Dorsolateral prefrontal cortex (tissue), 122 donors: ENCODE measurements at places on chromosomes 5 and 9. TPM values are rescaled to one million over a fixed set of nuclear protein-coding genes. Genes with fewer than 3 reads are reported as not detected.

PRUNE2 gene
- total RNA-seq, result 301 TPM

- DNase-seq, result no peak
Observed at GRCh38 chr5:43332401-43332800, 19.2 kb upstream of the HMGCS1 start.

- no peak for DNase-seq
Observed at GRCh38 chr5:163544836-163545235, 39.4 kb downstream of the MAT2B start.

PIP5K1B gene
- 21.4 TPM for total RNA-seq

- no peak for DNase-seq
Observed at GRCh38 chr5:43571237-43571636, 14.4 kb upstream of the PAIP1 start.

DNA sequence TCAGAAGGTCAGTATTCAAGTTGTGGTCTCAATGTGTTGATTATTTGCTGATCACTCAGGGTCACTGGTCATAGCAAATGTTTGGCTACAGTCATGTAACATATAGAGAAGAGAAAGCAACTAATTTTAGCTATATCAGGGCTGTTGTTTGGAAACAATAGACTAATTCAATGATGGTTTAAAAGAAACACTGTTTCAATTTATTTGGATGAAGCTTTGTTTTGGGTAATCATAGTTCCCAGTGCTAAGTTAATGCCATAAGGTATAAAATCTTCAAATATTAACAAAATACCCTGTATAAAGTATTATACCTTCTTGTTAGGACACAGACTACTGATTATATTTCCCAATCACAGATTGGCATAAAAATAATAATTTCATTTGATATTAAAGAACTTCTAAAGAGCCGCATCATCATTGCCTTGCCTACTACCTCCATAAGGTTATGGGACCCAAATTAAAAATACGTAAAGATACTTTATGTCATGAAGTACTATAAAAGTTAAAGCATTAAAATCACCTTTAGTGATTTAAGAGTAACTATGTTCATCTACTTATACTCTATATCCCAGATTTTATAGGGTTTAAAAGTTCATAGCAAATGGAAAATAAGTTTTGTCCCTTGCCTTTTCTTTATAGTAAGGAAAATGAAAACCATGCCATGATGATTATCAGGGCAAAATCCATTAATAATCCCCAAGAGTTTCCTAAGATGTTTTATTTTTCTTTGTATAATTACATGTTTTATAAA is 6.0 kb downstream of the NR3C1 start:
- DNase-seq, result no peak

DNA sequence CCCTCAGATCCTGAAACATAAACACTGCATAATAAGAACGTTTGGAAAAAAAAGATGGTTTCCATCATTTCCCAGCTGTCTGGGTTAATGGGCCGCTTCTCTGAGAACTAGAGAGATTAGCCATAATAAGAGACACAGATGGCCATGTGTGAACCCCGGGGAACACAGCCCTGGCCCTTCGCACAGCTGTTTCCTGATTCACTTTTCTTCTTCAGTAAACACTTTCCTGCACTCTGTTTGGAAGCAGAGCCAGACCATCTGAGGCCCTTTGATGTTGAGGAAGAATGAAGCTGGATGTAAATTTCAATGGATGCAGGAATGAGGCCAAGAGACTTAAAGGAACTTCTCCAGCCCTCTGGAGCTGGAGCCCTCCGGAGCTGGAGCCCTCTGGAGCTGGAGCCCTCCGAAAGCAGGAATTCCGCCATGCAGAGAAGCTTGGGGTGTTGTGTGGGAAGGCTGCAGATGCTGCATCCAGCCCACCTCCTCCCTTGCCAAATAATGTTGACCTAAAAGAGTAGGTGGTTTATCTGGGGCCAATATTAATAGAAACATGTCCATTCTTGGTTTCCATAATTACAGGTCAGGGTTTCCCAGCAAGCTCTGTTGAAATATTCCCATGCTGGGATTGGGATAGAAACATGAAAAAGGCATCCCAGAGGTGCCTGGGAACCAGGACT is 218.9 kb downstream of the NXNL2 start:
- DNase-seq, result no peak

GTF2H2 gene
- total RNA-seq, result 29.4 TPM

SPINK1 gene
- not detected for total RNA-seq

GALNT12 gene
- 5.2 TPM for total RNA-seq

GRCh38 chr9:19486803-19487202 is 78.0 kb downstream of the ACER2 start:
- DNase-seq, result no peak

CCDC192 gene
- total RNA-seq, result not detected

- no peak for DNase-seq
Observed at GRCh38 chr9:32265037-32265436, 119.4 kb upstream of the ACO1 start.

- DNase-seq, result no peak
Observed at GRCh38 chr9:125355601-125356000, 94.0 kb downstream of the GAPVD1 start.

- no peak for DNase-seq
Observed at GRCh38 chr9:107782381-107782780, 292.8 kb upstream of the KLF4 start.

TXNDC8 gene
- total RNA-seq, result not detected

DNA sequence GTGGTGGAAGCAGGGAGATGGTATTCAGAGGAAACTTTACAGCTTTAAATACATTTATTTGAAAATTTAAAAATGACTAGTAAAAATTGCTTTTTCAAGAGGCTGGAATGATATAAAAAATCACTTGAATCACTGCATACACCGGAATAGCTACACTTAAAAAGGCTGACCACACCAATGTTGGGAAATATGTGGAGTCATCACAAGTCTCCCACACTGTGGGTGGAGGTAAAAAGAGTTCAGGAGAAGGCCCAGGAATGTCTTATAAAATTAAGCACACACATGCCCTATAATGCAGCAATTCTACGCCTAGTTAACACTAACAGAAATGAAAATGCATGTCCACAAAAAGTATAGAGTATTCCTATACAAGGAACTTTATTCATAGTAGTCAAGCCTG is 198.1 kb downstream of the ROR2 start:
- no peak for DNase-seq

DNA sequence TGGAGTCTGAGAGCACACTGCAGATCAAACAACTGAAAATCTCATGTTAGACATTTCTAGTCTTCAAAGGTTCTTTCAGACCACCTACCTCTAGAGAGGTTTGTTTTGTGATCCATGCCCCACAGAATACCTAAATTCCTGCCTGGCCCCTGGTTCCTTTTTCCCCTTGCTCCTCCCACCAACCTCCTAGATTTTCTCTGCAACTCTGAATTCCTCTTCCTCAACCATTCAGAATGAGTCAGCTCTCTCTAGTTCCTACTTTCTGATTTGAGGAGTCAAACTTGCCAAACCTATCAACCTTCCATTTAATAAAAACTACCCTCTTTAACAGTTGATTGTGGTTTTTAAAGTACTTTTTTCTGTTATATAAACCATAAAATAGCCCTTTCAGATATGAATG is 83.2 kb upstream of the ZNF462 start:
- DNase-seq, result no peak

GRCh38 chr5:139850423-139851016 is 54.9 kb downstream of the PSD2 start:
- DNase-seq, result peak; percentile 29

DNA sequence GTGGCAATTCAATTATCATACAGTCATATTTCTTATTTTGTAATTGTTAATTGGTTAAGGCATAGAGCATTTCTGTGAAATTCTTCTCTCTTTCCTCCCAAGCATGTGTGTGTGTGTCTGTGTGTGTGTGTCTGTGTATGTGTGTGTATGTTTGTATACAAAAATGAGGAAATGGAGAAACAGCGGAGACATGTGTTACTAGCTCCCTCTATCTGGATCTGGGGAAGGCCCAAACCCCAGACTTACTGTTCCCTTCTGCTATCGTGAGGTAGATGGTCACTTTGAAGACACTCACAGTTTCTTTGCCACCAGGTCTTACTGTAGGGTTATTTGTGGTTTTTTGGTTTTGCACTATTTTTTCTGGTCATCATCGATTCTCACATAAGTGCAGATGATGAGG is 11.4 kb upstream of the C5orf63 start:
- DNase-seq, result no peak

MCTP1 gene
- total RNA-seq, result 87.8 TPM

NIPAL4 gene
- 6.4 TPM for total RNA-seq

HMMR gene
- 0.25 TPM for total RNA-seq

TNC gene
- 19.4 TPM for total RNA-seq

DNA sequence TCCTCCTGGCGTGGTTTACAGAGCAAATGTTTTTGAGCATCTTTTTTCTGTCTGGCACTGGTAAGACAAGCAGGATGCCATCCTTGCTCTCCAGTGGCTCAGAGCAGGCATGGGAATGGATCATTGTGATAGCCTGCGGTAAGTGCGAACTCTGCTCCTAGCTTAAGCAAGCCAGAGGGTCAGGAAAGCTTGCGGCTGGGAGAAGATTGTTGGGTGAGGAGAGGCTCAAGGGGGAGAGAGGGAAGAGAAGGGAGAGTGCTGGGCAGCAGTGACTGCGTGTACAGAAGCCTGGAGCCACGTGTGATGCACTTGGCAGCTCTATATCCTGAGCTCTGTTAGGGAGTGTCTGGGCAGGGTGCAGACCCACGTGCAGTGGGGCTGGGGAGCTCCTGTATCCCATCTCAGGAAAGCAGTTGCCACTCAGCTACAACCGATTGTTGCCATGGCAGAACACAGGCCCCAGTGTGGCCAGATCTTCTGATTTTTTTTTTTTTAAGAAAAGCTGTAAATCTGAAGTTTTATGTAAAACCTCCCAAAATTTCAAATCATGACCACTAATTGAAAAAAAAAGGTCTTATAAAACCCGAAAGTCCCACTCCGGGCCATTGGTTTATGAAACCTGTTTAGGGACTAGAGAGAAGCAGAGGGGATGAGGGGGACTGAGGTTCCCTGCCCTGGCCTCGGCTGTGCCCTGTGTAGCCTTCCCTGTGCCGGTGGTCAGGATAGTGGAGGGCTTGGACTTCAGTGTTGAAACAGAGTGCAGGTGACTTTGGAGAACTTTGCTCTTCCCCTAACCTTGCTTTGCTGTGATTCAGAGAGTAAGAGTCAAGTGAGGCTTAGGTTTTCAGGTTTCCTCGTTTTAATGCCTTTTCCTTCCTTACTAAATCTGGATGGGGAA is 67.3 kb downstream of the ZNF618 start:
- DNase-seq, result no peak

GRCh38 chr9:80467632-80468031 is 895.9 kb downstream of the TLE4 start:
- DNase-seq, result no peak

GRCh38 chr5:103849934-103850333 is 287.3 kb upstream of the NUDT12 start:
- DNase-seq, result no peak

- peak; percentile 62 for DNase-seq
Observed at GRCh38 chr5:10563945-10564837, at the start of gene ANKRD33B. ANKRD33B (plus strand) TSS chr5:10564070; CDS start chr5:10564468, 398 bp downstream.

ACSL6 gene
- total RNA-seq, result 205 TPM

DNA sequence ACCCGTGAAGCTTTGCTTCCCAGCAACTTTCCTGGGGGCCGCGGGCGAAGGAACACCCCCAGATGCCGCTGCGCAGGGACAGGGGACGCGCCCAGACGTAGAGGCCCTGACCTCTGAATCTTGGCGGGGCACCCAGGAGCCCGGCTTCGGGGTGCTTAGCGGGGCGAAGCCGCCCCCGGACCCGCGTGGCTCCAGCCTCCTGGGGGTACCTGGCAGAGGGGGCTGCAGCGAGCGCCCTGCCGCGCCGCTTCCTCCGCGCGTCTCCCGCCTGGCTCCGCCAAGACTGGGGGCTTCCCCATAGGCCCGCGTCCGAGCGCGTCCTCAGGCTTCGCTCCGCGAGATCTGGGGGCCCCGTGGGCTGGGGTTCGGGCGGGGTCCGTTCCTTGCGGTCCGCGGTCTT is 23.0 kb upstream of the ZNF782 start:
- no peak for DNase-seq

- DNase-seq, result no peak
Observed at GRCh38 chr5:143842920-143843319, 31.0 kb downstream of the HMHB1 start.

DNA sequence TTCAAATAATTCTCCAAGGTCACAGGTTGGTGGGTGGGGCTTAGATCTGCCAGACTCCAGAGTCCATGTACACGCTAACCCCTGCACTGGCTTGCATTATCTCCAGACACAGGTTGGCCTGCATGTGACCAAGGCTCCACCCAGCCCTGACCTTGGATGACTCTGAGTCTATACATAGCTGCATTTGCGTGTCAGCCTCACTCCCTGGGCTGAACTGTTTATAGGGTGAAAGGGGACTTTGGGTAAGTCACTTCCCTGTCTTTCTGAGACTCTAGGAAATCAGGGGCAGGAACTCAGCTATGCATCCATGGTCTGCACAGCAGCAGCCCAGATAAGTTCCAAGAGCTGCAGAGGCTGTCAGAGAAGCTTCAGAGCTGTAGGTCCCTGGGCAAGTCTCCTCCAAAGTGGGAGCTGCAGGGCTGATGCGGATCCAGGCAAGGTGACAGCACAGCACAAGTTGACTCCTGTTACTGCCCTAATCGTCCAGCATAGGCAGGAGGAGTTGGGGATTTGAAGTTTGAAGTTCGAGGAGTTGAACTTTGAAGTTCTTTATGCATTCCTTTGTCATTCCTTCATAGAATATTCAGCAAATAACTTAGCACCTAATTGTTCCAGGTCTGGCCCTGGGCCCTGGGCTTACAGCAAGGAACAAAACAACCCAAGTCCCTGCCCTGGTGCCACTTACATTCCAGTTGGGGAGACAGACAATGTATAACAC is 53.4 kb downstream of the SLC22A5 start:
- DNase-seq, result no peak

GRCh38 chr5:73786043-73786831 is 160.2 kb downstream of the ARHGEF28 start:
- DNase-seq, result no peak

DNA sequence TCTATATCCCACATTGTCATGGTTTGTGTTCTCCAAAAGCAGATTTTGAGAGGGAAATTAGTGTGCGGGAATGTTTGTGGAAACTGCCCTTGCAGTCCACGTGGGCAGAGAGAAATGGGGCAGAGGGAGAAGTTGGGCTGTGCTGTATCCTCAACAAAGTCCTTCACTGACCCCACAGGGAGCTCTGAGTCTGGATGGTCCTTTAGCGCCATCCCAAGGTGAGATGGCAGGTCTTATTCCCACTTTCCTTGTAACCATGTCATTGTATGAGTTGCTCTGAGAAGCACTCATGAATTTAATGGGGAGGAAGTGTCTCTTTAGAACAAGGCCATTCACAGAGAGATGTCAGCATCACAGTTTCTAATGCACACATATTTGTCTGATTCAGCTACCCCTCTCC is 127.1 kb downstream of the ANKRD18B start:
- DNase-seq, result no peak

GRCh38 chr9:1995084-1995483 is 20.1 kb upstream of the SMARCA2 start:
- no peak for DNase-seq
